H54 (cell line): ENCODE measurements at places on chromosomes 16 and 17.

GRCh38 chr16:48408688-48409087 lies 23.5 kb upstream of the SIAH1 start:
- DNase-seq = peak; percentile 28

GRCh38 chr16:27171584-27171983 lies 31.7 kb upstream of the KDM8 start:
- DNase-seq = no peak

DNA sequence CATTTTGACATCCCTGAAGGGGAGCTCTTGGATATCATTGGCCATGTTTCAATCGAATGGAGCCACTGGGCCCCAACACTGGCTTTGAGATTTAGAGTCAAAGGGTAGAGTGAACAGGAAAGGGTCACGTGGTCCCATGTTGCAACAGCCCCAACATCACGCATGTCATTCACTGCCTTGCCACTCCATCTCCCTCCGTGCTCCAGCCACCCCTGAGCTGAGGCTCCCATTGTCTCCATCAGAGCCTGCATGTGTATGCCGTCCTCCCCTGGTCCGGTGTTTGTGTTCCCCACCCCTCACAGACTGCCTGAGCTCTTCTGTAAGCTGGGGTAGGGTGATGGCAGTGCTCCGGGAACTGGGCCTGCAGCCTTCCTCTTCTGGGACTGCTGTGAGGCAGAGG lies 12.1 kb downstream of the NFE2L1 start:
- no peak for DNase-seq

- DNase-seq = no peak
Observed at GRCh38 chr16:87918866-87919680, 17.3 kb downstream of the CA5A start.

DNA sequence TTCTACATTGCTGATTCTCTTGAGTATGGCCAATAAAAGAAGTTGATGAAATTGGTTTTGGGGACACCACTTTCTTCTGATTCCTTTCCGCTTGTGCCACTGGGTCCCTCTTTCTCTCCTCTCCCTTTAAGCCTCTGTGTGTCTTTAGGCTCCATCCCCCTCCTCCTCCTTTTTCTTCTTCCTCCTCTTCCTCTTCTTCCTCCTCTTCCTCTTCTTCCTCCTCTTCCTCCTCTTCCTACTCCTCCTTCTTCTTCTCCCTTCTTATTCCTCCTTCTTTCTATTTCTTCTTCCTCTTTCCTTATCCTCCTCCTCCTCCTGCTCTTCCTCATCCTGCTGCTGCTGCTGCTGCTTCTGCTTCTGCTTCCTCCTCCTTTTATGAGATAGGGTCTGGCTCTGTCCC lies 93.7 kb downstream of the CHD9NB start:
- DNase-seq = no peak

DNA sequence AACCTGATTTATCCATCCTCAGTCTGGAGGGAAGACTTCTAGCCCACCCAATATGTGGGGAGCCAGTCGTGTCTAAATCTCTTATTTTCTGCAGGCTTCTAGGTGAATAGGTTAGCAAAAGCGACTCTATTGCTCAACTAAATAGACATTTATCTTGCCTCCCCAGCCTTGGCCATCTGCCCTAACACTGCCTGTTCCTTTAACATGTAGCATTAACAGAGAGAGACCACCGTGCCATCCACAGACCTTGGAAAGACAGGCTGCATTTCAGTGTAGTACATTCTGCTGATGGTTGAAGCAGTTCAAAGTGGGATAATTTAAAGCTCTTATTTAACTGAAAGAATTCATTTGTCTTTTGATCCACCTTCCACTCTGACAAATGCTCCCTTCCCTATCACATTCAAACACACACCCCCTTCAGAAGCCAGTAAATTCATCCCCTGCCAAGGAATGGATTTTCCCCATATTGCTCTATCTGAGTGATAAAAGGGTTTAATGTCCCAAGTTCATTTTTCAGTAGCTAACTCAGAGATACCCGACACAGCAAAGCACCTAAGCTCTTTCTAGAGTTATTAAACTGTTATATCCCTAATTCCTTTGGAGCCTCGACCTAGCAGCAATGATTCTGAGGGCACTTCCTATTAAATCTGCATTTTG lies 58.1 kb upstream of the COX10 start:
- DNase-seq = no peak

DNA sequence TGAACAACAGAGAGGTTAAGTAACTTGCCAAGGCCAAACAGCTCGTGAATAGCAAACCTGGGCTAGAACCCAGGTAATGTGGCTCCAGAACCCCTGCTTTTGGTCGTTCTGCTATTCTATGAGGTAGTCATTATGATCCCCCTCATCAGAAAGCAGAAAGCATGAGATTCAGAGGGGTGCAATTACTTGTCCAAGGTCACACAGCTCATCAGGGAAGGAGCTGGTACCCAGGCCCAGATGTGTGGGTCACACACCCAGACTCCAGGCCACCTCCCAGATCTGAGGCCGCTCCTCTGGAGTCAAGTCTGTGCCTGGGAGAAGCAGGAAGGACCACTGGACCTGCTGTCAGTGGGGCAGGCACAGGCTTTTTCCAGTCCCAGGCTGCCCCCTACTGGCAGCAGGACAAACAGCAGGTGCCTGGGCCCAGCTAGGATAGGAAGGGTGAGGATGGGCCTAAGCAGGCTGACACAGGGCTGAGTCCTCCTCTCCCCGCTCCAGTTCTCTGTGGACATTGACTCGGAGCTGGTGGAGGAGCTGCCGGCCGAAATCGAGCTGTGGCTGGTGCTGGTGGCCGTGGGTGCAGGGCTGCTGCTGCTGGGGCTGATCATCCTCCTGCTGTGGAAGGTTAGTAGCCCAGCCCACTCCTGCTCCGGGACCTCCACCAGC lies 7.8 kb upstream of the PDK2 start:
- DNase-seq = peak; percentile 65

DNA sequence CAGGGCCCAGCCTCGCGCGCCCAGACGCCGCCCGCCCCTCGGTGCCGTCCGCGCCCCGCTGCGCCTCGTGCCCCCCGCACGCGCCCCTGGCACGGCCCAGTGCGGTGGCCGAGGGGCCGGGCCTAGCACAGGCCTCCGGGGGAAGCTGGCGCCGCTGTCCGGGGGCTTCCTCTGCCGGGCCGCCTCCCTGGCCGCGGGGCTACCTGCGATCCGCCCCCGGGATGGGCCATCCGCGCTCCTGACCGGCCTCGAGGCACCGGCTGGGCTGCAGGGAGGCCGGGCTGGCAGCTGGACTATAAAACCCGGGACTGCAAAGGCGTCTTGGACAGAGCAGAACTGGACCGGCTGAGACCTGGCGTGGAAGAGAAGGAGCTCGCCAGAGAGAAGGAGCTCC lies 783 bp downstream of the BHLHA9 start:
- no peak for DNase-seq

DNA sequence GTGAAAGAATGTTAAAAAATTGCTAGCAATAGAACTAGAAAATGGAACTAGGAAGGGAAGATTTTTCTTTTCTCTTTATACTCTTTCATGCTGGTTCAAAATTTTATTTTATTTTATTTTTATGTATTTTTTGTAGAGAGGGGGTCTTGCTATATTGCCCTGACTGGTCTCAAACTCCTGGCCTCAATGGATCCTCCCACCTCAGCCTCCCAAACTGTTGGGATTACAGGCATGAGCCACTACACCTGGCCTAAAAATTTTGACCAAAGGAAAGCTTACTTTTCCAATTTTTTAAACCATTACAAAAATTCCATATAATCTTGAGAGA lies 10.0 kb upstream of the TERF2 start:
- DNase-seq = no peak

GRCh38 chr16:49932434-49932833 lies 76.5 kb upstream of the ZNF423 start:
- no peak for DNase-seq

GRCh38 chr17:80204626-80205468 lies 15.3 kb downstream of the SGSH start:
- DNase-seq = no peak

DNA sequence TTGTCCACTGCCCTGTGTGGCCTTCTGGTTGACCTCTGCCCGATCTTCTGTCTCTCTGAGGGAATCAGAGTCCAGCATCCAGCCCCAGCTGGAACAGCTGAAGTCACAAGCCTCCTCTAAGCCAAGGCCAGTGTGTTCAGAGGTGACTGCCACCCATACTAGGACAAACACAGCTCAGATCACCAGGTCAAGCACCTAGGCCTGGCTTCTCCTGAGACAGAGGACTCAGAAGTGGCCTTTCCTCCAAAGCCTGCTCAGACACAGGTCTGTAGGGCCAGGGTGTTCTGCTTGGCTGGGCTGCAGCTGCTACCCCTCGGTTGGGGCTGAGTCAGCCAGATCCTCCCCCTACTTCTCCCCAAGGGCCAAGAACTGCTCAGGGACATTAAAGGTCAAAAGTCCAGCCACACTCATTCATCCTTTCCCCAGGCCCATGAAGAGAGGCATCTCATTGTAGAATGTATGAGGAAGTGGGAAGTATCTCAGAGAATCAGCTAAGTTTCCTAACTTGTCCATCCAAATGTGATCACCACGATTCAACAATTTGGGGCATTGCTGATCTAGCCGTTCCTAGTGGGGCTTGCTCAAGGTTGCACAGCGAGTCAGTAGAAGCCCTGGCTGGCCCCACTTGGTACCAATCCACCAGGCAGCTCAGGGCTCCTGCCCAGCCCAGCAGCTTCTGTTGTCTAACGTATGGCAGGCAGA lies 7.6 kb downstream of the SLC46A1 start:
- DNase-seq = no peak

GRCh38 chr17:77300016-77300686 lies 159.4 kb downstream of the SEC14L1 start:
- no peak for DNase-seq

DNA sequence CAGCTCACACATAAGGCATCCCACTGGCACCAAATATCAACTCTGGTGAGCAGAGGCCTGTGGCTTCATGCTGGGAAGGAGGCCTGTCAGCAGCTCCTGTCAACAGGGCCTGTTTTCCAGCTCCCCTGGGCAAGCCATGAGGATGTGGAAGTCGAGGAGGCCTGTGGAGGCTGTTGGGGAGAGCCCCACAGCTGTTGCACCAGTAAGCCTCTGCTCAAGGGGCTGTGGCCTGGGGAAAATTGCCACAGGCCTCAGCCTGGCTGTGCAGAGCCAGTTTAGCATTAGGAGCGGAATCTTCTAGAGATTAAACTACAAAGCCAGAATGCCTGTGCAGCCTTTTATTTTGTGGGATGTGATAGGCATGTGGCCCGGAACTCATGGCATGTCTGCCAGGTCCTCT lies 202.1 kb downstream of the SPECC1 start:
- no peak for DNase-seq

DNA sequence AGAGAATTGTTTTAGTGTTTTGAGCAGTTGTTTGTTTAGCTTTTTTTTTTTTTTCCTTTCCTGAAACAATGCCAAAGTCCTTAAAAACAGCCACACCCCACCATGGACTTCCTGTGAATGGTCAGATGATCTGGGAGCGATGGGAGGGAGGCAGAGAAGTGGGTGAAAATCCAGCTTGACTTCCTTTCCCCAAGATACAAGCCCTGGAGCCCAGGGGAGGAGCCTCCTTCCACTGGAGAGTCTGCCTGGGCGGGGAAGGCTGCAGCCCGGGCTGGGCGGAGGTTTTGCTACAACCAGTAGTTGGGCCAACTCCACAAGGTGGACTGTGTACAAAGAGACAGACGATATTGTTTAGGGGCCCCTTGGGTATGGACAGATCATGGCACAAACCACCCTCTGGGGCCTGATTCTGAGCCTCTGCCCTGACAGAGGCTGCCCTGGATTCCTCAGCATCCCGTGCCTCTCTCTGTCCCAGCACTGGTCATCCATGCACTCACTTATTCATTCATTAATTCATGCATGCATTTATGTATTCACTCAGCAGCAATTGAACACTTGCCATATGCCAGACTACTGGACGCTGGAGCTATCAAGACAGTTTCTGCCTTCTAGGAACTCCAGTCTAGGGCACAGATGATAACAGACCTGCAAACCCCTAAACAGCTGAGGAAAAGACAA lies 29.8 kb downstream of the WSB1 start:
- DNase-seq = peak; percentile 51

- DNase-seq = no peak
Observed at GRCh38 chr17:6170349-6170748, 100.2 kb downstream of the WSCD1 start.

DNA sequence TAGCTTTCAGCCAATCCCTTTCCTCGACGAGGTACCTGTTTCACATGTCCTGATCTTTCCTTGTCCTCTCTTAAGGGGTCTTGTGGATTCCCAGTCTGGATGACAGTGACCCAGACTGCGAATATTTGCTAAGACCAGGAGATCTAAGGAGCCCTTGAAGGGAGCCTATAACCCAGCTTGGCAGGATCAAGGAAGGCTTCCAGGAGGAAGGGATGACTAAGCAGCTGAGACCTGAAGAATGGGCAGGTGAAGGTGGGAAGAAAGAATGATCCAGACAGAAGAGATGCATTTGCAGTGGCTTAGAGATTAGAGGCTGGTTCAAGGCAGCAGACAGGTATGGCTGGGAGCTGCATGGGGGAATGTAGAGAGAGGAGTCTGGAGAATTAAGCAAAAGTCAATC lies 1.9 kb upstream of the PDK2 start:
- no peak for DNase-seq

DNA sequence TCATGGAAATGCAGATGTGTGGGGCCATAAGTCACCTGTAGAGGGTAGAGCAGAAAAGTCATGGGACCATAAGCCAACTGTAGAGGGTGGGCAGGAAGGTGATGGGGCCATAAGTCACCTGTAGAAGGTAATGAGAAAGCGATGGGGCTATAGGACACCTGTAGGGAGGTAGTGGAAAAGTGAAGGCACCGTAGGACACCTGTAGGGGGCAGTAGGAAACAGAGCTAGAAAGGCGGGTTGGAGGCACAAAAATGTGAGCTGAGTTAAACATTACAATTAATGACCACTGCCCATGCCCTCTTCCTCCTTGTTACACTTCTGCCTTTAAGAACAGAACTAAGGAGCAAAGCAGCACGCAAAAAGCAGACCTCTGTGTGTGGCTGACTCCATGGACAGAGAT lies 150.1 kb downstream of the SHISA6 start:
- DNase-seq = no peak

- no peak for DNase-seq
Observed at GRCh38 chr17:35423761-35424160, 8.5 kb downstream of the SLFN12 start.

DNA sequence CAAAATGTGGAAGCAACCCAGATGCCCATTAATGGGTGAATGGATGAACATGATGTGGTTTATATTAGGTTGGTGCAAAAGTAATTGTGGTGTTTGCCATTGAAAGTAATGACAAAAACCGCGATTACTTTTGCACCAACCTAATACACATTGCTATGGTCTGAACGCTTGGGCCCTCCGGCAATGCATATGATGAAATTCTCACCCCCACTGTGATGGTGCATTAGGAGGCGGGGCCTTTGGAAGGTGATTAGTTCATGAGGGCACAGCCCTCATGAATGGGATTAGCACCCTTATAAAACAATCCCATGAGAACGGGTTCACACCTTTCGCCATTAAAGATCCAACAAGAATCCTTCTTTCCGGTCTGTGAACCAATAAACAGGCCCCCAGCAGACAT lies 25.3 kb upstream of the PRM1 start:
- DNase-seq = no peak

DNA sequence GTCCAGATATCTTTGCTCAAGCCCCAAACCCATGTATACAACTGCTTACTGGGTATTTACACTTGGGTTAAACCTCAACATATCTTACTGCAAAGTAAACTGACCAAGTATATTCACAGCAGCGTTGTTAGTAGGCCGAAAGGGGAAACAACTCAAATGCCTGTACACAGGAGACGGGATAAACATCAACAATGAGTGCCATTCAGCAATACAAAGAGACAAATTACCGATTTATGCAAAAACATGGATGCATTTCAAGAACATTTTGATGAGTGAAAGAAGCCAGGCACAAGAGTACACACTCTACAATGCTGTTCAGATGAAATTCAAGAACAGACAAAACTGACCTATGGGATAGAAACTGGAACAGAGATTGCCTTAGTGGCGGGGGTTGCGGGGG lies 136.3 kb upstream of the CACNG3 start:
- no peak for DNase-seq
